ENCODE measurements at places on chromosomes 5 and 9.

DNA sequence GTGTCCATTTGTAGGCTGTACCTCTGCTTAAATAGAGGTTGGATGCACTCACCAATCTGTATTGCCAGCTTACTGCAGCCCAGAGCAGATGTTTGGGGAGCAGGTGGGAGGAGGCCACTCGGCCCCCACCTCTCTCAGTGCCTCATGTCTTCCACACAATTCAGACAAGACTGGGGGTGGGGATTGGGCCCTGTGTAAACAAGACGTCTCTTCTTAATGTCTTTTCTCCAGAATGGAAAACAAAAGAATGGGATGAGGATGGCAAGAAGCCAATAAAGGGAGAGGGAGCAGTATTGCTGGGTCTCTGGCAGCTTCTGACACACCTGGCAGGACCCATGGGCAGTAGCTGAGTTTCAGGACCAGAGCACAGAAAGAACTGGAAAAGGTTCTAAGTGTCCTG is 64.9 kb downstream of the SIL1 start:
- H3K4me1 ChIP-seq: peaks cover 47% of the 10 kb centered on the region
- peaks cover 3% of the 10 kb centered on the region for H3K27me3 ChIP-seq
- no peak for DNase-seq
- no peak overlapping the region for H3K4me3 ChIP-seq
- H3K27ac ChIP-seq: peak overlapping the region; percentile 20

- H3K4me3 ChIP-seq: no peak overlapping the region
- H3K27me3 ChIP-seq: no peaks in the 10 kb centered on the region
- peaks cover 19% of the 10 kb centered on the region for H3K4me1 ChIP-seq
- no peak overlapping the region for H3K27ac ChIP-seq
- H3K36me3 ChIP-seq: no peaks in the 10 kb centered on the region
Observed at GRCh38 chr5:143739746-143740145, 72.2 kb upstream of the HMHB1 start.

- DNase-seq: no peak
- peaks cover 46% of the 10 kb centered on the region for H3K4me1 ChIP-seq
- peak overlapping the region; percentile 64 for H3K27ac ChIP-seq
- H3K36me3 ChIP-seq: no peaks in the 10 kb centered on the region
- H3K27me3 ChIP-seq: peaks cover 11% of the 10 kb centered on the region
Observed at GRCh38 chr9:127769929-127770582, 8.4 kb downstream of the SH2D3C start.

DNA sequence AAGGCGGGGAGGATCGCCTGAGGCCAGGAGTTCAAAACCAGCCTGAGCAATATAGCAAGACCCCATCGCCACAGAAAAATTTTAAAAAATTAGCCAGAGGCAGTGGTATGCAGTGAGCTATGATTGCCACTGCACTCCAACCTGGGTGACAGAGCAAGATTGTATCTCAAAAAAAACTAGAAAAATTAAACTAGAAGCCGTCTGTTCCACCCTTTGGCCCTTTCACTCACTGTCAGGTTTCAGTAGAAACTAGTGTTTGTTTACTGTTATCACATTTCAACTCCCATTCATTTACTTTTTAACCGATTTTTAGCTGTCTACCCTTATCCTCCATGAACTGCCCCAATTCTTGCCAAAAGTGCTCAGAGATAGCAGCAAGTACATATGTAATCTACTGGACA is 8.3 kb downstream of the UGCG start:
- peaks cover 29% of the 10 kb centered on the region for H3K4me1 ChIP-seq

- no peak overlapping the region for H3K27ac ChIP-seq
- peaks cover 7% of the 10 kb centered on the region for H3K27me3 ChIP-seq
- peaks cover 75% of the 10 kb centered on the region for H3K36me3 ChIP-seq
- H3K4me1 ChIP-seq: peaks cover 29% of the 10 kb centered on the region
- no peak for DNase-seq
- H3K4me3 ChIP-seq: no peak overlapping the region
Observed at GRCh38 chr5:153256-153655, 38.0 kb upstream of the LRRC14B start.

DNA sequence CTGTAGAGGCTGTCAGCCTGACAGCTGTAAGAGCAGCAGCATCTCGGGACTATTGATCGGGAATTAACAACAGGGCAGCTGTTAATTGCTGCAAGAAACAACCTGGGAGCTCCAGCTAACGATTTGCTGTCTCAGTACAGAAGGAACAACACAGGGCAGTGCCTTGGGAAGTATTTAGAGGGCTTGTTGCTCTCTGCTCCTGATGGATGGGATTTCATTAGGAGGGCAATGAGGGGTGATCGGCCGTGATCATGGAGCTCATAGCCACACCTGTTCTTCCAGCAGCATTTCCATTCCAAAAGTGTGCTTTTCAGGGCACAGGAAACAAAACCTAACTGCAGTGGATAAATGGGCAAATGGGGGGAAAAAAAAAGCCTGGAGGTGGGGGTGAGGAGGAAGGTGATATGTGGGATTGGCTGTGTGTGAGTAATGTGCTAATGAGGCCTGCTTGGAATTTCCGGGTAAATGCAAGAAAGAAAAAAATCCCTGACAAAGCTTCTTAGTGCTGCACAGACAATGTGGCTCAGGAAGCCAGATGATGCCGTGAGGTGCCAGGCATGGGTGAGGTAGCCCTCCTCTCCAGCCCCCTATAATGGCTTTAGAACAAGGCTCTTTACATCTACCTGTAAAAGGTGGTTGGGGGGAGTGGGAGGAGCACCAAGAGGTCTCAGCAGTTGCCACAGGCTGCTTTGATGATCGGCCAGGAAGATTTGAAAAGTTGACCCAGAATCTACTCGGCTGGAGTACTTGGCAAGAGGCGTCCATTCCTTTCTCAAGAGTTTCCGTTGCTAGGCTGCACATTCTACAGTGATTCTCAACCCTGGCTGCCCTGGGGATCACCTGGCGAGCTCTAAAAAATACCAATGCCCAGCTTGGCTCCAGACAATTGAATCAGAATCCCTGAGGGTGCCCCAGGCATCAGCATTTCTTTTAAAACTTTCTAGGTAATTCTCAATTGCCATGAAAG is 139.5 kb upstream of the KLF9 start:
- peaks cover 5% of the 10 kb centered on the region for H3K27me3 ChIP-seq
- H3K4me1 ChIP-seq: peaks cover 38% of the 10 kb centered on the region
- no peak overlapping the region for H3K4me3 ChIP-seq
- no peaks in the 10 kb centered on the region for H3K36me3 ChIP-seq

DNA sequence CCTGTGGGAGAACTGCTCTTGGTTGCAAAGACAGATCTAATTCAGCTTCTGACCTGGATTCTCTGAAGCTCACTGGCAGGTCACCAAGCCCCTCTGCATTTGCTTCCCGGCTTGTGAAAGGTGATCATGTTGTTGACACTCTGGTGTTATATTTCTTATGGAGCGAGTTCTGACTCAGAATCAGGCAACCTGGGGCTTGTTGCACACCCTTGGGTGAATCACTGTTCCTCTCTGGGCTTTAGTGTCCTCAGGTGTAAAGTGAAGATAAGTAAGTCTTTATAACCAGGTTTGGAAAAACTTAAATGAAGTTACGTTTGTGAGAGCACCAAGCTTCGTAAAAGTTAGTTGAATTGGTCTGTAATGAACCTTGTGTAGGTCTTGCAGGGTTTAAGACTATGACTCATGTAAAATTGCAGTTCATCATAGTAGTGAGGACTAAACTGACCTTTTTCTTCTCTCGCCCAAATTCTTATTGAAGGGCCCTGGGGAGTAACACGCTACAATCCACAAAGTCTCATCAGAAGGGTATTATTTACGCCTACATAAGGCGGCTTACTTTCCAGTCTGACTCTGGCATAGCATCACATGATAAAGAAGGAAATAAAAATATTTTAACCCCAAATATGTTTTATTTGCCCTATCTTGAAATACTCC is 218.6 kb downstream of the TMEM38B start:
- H3K4me3 ChIP-seq: peak overlapping the region; percentile 19
- no peaks in the 10 kb centered on the region for H3K27me3 ChIP-seq
- no peak for DNase-seq

GRCh38 chr5:158235159-158235547 is 376.2 kb upstream of the CLINT1 start:
- peaks cover 42% of the 10 kb centered on the region for H3K4me1 ChIP-seq
- H3K27ac ChIP-seq: no peak overlapping the region
- H3K4me3 ChIP-seq: no peak overlapping the region
- no peak for DNase-seq
- no peaks in the 10 kb centered on the region for H3K27me3 ChIP-seq

DNA sequence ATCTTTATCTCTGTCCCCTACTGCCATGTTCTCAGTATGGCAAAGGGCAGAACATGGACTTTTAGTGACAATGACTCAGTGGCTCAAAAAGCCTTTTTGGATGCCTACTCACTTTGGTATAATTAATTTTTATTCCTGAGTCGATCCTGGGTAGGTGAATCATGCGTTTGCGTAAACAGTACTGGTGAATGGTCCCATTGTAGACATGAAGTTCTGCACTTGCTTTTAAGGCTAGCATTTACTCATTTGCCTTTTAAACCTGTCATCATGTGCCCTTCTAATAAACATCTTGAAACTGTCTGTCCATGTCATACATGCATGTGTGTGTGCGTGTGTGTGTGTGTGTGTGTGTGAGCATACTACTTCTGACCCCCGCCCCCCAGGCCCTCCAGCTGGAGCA is 223.0 kb downstream of the AUH start:
- H3K36me3 ChIP-seq: no peaks in the 10 kb centered on the region
- peaks cover 11% of the 10 kb centered on the region for H3K27me3 ChIP-seq
- peaks cover 17% of the 10 kb centered on the region for H3K4me1 ChIP-seq
- DNase-seq: no peak

DNA sequence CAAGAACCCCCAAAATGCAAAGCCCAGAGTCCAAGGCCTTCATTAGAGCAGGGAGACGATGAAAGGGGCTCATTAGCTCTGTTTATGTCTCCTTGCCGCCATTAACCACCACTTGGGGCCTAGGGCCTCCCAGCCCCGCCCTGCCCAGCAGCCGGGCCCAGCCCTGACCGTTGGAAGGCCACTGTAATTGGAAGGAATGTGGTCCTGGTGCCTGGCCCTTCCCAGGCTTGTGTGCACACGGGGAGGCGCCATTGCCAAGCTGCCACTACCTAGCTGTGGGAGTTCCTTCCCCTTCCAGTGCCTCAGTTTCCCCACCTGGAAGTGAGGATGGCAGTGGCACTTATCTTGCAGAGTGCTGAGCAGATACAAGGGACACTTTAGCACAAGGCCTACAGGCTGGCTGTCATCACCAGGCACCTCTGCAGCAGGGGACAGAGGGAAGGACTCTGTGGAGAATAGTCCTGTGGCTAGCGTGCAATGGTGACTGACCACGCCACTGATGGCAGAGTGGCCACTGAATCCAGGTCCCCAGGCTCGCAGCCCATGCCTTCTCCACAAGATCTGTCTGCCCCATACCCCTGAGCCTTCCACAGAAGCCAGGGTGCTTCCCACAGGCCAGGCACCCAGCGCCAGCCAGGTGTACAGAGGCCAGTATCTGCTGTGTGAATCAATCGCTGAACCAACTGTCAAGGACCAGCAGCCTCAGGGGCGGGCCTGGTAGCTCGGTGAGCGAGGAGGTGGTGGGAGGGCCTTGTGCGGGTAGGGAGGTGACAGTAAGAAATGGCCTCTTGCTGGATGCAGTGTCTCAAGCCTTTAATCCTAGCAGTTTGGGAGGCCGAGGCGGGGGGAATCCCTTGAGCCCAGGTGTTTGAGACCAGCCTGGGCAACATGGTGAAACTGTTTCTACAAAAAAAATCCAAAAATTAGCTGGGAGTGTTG is 20.8 kb downstream of the GBGT1 start:
- no peak overlapping the region for H3K4me3 ChIP-seq
- H3K27me3 ChIP-seq: no peaks in the 10 kb centered on the region
- H3K4me1 ChIP-seq: peaks cover 64% of the 10 kb centered on the region

DNA sequence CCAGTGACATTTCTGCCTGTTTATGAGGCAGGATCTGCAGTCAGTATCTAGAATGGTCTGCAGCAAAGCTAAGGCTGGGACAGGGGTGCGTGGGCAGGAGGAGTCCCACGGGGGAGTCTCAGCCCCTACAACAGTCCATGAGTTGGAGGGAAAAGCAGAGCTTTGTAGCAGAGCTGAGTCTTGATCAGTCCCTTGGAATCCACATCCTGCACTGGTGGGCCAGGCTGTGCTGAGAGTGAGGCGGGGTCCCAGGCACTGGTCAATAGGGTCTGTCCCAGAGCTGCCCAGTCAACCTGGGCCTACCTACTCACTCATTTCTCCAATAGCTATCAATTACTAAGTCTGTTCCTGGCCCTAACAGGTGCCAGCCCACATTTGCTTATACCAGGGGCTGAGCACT is 5.9 kb downstream of the ACSL6 start:
- H3K4me3 ChIP-seq: no peak overlapping the region
- no peak for DNase-seq
- H3K4me1 ChIP-seq: peaks cover 35% of the 10 kb centered on the region
- H3K27ac ChIP-seq: no peak overlapping the region
- no peaks in the 10 kb centered on the region for H3K36me3 ChIP-seq

- H3K4me1 ChIP-seq: peaks cover 47% of the 10 kb centered on the region
- no peak for DNase-seq
- no peaks in the 10 kb centered on the region for H3K36me3 ChIP-seq
- H3K27me3 ChIP-seq: peaks cover 7% of the 10 kb centered on the region
- no peak overlapping the region for H3K27ac ChIP-seq
Observed at GRCh38 chr9:68894502-68894901, 119.4 kb downstream of the PRKACG start.

GRCh38 chr5:159901772-159902171 is 14.5 kb upstream of the ADRA1B start:
- H3K27ac ChIP-seq: no peak overlapping the region
- H3K4me1 ChIP-seq: peaks cover 36% of the 10 kb centered on the region
- H3K27me3 ChIP-seq: peaks cover 5% of the 10 kb centered on the region
- H3K4me3 ChIP-seq: no peak overlapping the region
- no peak for DNase-seq

DNA sequence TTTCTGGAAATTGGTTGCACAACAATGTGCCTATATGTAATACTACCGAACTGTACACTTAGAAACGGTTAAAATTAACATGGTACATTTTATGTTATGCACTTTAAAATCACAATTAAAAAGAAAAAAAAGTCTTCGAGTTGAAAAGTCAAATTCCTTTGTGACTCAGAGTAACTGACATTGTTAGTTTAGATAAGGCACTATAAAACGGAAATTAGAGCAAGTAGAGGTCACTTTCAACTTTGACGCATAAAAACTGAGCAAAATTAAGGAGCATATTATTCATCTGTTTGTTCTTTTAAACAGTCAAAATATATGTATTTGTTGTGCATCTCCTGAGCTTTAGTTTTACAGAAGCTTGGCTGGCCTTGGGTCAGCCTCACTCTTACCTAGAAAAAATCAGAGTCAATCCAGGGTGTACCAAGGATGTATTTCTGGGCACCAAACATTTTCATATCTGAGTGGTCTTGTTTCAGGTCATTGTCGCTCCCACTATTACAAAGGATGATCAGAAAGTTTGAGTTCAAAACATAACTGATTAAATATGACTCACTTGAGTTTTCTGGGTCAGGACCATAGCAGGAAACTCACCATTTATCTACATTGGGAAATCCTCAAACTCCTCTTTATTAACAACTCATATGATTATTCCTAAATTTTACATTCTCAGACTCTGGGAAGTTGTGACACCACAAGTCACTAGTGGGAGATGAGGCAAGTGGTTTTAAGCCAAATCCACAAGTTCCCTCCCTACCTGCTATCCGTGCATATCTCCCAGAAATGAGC is 160.6 kb downstream of the CCDC192 start:
- H3K36me3 ChIP-seq: peaks cover 5% of the 10 kb centered on the region
- peaks cover 7% of the 10 kb centered on the region for H3K4me1 ChIP-seq
- no peak for DNase-seq
- H3K27ac ChIP-seq: no peak overlapping the region
- no peaks in the 10 kb centered on the region for H3K27me3 ChIP-seq

Data from nephron progenitor cell (in vitro differentiated cells).